ENCODE measurements at places on chromosomes 11 and 22. TPM values are rescaled to one million over a fixed set of nuclear protein-coding genes. Genes with fewer than 3 reads are reported as not detected.

DNA sequence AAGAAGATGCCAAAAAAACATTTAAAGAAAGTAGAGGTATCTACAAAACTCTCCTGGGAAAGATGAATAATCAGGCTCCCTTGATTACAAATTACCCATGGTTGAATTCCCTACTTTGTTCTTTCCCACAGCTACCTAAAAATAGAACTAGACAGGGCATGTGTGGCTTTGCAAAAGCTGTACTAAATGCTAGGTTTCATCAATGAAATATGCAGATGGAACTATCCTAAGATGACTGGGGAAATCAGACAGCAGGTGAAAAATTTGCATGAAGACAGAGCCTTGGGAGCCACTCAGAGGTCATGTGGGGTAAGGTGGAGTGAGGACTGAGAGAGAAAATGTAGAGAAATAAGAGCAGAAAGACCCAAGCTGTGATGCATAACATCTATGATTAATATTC lies 14.7 kb downstream of the LAYN start:
- no peak for DNase-seq

RIMBP3B gene
- total RNA-seq, result 1.3 TPM

- DNase-seq, result peak; percentile 58
These were observed 17.9 kb upstream of the MUC6 start for GRCh38 chr11:1054143-1055108.

DNA sequence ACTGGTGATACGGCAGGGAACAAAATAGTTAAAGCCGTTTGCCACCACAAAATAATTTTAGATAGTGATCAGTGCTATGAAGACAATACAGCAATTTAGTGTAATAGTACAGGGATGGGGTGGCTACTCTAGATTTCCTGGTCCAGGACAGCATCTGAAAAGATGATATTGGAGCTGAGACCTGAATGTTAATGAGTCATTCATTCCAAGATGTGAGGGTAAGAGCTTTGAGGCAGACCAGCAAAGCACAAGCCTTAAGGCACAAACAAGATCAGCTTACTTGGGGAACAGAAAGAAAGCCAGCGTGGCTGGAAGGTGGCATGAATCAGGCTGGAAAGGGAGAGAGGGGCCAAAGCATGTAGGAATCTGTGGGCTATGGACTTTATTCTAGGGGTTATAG lies 132.3 kb downstream of the TRIM44 start:
- DNase-seq, result peak; percentile 40

DNA sequence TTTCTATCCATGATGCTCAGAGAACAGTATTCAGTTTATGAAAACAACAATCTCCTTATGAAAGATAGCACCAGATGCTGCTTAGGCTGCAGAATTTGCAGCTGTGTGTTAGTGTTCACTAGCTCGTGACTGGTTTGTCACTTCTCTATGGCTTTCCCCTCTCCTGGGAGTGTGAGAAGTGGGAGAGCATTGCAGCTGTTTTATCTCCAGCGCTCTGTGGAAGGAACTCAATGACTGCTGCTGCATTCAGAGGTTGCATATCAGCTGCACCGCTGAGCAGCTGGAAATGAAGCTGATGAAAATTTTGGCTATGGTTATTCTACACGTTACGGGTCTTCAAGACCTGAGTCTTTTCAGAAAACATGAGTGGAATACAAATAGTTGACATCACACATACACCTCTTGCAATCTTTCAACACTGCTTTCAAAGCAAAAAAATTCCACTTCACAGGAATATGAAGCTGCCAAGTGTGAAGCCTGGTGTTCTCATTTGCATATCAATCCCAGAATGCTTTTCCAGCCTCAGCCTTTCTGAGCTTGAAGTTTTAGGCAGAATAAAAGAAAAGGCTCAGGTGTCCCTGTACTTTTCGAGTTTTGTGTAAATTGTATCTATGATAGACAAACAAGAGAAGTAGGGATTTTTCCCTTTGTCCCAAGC lies 149.3 kb upstream of the DDI1 start:
- DNase-seq, result no peak
